ENCODE measurements at places on chromosomes 13 and 19.

DNA sequence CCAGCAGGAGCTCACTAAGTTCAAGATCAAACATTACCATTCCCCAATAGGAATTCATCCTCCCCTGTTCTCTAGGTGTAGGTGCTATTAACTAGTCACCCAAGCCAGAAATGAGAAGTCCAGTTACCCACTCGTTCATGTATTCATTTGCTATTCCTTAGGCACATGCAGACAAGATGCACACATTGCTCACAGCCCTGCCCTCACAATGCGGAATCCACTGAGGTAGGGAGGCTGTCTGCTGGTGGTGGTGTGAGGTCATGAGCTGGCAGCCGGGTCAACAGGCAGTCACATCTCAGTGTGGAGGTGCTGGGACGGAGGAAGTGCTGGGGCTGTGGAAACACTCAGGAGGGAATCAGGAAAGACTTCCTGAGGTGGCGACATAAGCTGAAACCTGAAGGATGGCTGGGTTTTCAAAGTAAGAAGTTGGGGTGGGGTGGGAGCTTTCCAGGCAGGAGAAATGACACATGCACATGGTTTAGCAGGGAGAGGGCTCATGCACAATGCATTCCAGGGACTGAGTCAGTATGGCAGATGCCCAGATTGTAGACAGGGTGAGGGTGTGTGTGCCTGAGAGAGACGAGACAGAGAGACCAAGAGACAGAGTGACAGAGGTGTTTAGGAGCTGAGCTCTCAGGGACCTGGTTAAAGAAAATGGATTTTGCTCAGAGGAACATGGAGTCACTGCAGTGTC is 117.6 kb downstream of the USP12 start:
- DNase-seq: no peak

DNA sequence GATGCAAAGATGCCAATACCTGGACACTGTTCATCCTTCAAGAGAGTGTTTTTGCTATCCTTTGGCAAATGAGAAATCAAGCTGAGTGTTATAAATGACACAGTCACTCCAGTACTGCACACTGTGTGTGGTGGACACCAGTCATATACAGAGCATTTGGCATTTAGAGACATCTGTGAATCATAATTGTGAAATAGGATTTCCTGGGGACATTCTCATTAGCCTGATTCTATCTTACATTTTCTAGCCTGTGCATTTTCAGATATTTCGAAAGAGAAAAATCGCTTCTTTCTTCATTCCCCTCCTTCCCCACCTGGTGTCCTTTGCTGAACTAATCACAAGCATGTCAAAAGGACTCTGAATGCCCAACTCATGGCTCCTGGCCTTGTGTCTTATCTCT is 781.0 kb upstream of the ARGLU1 start:
- no peak for DNase-seq

GRCh38 chr13:21884965-21885567 is 214.2 kb downstream of the FGF9 start:
- no peak for DNase-seq

DNA sequence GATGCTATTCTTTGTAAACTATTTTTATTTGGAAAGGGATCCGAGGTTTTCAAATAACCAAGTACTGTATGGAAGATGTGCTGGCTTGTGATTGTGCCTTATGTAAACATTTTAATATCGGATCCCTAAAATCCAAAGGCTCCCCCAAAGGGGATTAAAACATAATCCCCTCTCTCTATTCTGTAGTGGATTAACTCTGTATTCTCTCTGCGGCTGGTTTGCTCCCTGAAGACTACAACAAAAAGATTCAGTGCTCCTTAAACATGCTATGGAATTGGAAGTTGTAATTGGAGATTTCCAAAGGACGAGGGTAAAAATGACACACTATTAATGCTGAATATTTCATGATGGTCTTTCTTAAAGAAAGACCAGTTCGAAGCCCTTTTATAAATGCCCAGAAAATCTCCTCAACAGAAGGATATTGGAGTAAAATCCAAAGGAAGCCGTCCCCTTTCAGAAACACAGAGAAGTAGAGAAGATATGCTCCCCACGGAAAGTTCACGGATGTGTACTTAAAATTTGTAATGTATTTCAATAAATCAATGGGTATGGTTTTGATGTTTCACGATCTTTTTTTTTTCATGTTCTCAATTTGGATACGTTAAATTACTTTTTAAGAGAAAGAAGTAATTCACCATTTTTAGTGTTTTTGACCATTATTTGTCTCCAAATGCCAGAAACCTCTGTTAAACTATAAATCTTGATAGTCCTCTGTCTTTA is 6.5 kb downstream of the MAB21L1 start:
- no peak for DNase-seq

All from T-helper 17 cell (primary cell).